Esophagus squamous epithelium (tissue), 5 donors: ENCODE measurements at places on chromosomes 2 and 18.

DNA sequence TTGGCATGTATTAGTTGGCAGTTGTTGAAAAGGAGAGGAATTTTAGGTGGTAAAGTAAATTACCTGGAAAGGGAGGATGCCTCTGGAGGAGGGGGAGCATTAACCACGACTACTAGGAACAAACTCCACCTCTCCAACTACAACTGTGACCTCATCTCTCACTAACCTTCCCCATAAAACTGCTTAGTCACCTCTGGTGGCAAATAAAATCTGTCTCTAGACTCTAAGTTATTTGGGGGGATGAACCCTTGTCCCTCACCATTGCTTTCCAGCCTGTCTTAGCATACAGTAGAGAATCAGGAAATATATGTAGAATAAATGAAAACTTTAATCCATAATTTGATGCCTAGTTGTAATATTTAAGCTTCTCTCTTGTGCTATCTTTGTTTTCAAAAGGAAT, 27.6 kb upstream of the MYO1B start:
- no peaks in the 10 kb centered on the region for H3K36me3 ChIP-seq
- H3K4me1 ChIP-seq, result peaks cover 8% of the 10 kb centered on the region
- H3K27ac ChIP-seq, result no peak overlapping the region
- no peak overlapping the region for H3K4me3 ChIP-seq
- H3K27me3 ChIP-seq, result no peaks in the 10 kb centered on the region

DNA sequence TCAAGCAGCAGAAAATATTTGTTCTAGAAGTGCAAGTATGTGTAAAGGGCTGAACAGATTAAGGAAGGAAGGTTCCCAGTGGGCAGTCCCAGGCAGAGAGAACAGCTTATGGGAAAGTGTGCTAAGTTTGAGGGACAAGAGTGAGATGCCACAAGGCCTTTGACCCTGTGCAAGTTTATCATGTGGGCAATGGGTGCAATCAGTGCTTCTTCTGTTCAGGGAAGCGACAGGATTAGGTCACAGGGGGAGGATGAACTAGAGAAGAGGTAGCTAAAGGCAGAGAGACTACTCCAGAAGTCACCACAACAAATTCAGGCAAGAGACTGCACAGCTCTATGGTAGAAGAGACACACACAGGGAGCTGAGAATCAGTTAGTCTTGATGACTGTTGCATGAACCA, 44.3 kb downstream of the LPIN2 start:
- no peak overlapping the region for H3K27ac ChIP-seq
- H3K27me3 ChIP-seq, result no peaks in the 10 kb centered on the region
- DNase-seq, result no peak
- H3K4me3 ChIP-seq, result no peak overlapping the region

DNA sequence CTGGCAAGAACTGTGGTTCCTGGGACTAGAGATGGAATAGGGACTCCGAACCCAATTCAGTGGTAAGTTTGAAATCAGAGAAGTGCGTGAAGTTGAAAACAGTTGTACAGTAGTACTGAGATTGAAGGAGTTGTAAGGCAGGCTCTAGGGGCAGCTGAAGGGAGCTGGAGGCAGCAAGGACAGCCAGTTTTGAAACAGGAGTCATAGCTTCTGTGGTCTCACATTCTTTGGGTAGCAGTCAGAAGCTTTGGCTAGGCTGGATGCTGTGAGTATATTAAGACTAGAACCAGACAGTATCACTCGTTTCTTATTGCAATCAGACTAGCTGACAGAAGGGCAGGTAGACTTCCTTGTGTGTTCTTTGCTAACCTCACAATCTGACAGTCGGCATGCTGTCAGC, 64.5 kb upstream of the ADAM23 start:
- no peak for DNase-seq
- no peak overlapping the region for H3K27ac ChIP-seq
- H3K4me1 ChIP-seq, result no peaks in the 10 kb centered on the region
- no peaks in the 10 kb centered on the region for H3K27me3 ChIP-seq
- no peak overlapping the region for H3K4me3 ChIP-seq
- H3K36me3 ChIP-seq, result no peaks in the 10 kb centered on the region

DNA sequence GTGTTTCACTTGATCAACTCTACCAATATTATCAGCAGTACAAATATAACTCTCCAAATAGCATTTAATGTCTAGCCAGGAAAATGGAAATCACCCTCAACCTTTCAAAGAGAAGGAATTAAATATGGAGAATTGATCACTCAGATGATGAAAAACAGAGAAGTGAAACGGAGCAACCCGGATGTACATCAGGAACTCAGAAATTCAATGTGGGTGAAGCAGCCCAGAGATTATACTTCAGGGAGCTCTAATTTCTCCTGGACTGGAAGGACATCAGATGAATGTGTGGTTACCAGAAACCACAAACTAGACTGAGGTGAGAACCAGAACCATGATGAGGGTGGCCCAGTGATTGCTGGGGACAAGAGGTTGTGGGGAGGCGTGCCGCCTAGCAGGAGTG, 35.5 kb upstream of the COBLL1 start:
- no peaks in the 10 kb centered on the region for H3K36me3 ChIP-seq
- H3K27me3 ChIP-seq, result no peaks in the 10 kb centered on the region
- H3K4me1 ChIP-seq, result no peaks in the 10 kb centered on the region
- no peak overlapping the region for H3K4me3 ChIP-seq
- no peak for DNase-seq

DNA sequence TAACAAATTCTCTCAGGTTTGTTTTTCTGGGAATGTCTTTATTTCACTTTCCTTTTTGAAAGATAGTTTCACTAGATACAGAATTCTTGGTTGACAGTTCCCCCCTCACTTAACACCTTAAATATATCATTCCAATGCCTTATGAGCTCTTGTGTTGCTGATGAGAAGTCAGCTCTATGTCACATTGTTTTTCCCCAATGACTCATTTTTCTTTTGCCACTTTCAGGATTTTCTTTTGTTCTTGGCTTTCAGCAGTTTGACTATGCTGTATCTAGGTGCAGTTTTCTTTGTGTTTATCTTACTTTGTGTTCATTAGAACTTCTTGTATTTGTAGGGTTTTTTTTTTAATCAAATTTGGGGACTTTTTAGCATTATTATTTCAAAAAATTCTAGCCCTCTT, 5.6 kb upstream of the RALBP1 start:
- H3K4me3 ChIP-seq, result no peak overlapping the region
- peaks cover 6% of the 10 kb centered on the region for H3K4me1 ChIP-seq
- peak overlapping the region; percentile 15 for H3K27ac ChIP-seq
- H3K27me3 ChIP-seq, result no peaks in the 10 kb centered on the region
- no peak for DNase-seq

- no peaks in the 10 kb centered on the region for H3K4me1 ChIP-seq
- DNase-seq, result no peak
- H3K27me3 ChIP-seq, result no peaks in the 10 kb centered on the region
- H3K4me3 ChIP-seq, result no peak overlapping the region
- H3K36me3 ChIP-seq, result no peaks in the 10 kb centered on the region
These were observed 19.3 kb upstream of the CD28 start for GRCh38 chr2:203687165-203687564.

DNA sequence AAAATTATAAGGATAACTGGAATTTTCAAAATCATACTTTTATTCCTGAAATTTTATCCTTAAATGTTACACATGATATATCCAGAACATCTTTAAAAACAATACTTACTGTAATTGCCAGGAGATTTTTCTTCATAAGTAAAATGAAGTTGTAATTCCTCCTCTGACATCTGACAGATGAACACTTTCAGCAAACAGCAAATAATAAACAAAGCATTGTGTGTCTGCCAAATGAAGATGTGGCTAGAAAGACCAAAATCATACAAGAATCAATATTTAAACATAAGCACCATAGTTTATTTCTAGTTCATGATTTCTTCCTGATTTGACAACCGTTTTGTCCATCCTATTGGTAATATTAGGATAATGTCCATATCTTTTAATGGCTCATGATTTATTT, 82.0 kb downstream of the DYM start:
- no peak for DNase-seq
- H3K27ac ChIP-seq, result no peak overlapping the region
- no peaks in the 10 kb centered on the region for H3K36me3 ChIP-seq
- H3K4me1 ChIP-seq, result no peaks in the 10 kb centered on the region
- H3K27me3 ChIP-seq, result no peaks in the 10 kb centered on the region

GRCh38 chr18:9474108-9474982, 968 bp upstream of the RALBP1 start:
- peaks cover 13% of the 10 kb centered on the region for H3K4me1 ChIP-seq
- no peaks in the 10 kb centered on the region for H3K27me3 ChIP-seq

GRCh38 chr2:210112871-210113270, 58.3 kb downstream of the KANSL1L start:
- H3K27me3 ChIP-seq, result no peaks in the 10 kb centered on the region
- no peak overlapping the region for H3K4me3 ChIP-seq
- no peak for DNase-seq
- H3K27ac ChIP-seq, result no peak overlapping the region
- H3K36me3 ChIP-seq, result no peaks in the 10 kb centered on the region

DNA sequence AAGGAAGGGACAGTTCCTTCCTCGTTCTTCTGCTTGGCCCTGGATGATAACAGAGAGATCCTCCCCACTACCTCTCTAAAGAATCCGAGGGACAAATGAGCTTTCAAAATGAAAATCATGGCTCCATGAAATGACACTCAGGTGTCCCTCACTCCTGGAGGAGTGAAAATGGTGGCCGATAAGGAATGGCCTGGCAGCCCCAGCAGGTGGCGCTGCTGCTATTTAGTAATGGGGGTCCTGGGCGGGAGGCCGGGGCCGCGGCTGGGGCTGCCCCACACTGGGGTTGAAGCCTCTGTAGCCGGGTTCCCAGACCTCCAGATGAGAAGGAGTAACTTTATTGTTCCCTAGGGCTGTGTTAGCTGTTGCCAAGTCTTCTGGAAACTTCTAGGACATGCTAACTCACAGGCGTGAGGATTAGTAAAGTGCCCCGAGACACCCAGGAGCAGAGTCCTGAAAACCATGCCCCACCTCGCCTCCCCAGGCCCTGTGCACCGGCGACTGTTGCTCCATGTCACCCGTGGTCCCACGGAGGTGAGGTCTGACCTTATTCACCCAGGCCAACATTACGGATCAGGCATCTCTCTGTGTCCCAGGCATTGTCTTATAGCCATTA, 138.0 kb downstream of the CTIF start:
- H3K4me1 ChIP-seq, result peaks cover 20% of the 10 kb centered on the region
- H3K27ac ChIP-seq, result no peak overlapping the region
- H3K27me3 ChIP-seq, result no peaks in the 10 kb centered on the region
- no peaks in the 10 kb centered on the region for H3K36me3 ChIP-seq
- H3K4me3 ChIP-seq, result no peak overlapping the region

DNA sequence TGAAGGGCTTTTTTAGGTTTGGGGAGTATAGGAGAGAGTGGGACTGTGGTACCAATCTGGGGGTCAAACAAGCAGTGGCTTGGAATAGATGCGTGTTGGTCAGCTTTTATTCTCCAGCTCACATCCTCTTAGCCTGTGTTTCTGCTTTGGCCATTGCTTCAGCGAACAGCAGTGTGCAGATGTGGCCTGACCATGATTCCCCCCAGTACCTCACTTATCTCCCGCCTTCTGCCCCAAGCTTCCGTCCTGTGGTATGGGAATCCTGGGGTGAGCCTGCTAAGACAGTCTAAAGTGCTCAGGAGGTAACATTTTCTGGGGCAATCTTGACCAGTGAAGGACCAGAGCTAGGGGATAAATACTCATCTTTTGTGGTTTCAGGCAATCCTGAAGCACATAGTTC, 84.9 kb upstream of the TNP1 start:
- H3K27me3 ChIP-seq, result no peaks in the 10 kb centered on the region
- H3K4me1 ChIP-seq, result no peaks in the 10 kb centered on the region
- H3K36me3 ChIP-seq, result no peaks in the 10 kb centered on the region
- no peak for DNase-seq

DNA sequence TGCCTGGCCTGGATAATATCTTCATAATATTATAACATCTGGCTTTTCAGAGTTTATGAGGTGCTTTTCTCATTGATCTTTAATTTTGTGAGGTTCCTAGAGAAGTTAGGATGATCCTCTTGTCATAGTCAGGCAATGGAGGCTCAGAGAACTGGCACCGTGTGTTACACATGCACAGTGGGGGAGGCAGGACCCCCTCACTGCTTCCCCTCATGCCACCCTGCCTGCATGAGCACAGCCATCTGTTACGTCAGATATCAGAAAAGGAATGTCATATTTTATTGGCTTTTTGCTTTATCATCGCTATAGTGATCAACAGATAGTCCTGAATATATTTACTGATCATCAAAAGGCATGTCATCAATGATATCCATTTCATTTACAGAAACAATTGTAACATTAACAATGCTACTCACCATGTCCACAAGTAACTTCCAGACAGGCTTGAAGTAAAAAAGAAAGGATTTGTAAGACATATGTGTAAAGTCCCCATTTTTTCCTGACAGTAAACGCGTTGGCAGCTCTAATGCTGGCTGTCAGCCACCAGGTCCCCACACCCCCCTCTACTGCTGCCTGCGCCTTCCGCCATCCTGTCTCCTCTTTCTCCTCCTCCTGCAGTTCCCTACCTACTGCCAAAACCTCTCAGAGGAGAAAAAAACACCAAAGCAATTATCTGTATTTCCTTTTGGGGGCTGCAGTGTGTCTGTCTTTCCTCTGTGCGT, 18.8 kb downstream of the ENOSF1 start:
- no peaks in the 10 kb centered on the region for H3K27me3 ChIP-seq
- DNase-seq, result no peak
- H3K36me3 ChIP-seq, result peaks cover 7% of the 10 kb centered on the region
- H3K4me3 ChIP-seq, result no peak overlapping the region
- H3K27ac ChIP-seq, result no peak overlapping the region
- H3K4me1 ChIP-seq, result no peaks in the 10 kb centered on the region

DNA sequence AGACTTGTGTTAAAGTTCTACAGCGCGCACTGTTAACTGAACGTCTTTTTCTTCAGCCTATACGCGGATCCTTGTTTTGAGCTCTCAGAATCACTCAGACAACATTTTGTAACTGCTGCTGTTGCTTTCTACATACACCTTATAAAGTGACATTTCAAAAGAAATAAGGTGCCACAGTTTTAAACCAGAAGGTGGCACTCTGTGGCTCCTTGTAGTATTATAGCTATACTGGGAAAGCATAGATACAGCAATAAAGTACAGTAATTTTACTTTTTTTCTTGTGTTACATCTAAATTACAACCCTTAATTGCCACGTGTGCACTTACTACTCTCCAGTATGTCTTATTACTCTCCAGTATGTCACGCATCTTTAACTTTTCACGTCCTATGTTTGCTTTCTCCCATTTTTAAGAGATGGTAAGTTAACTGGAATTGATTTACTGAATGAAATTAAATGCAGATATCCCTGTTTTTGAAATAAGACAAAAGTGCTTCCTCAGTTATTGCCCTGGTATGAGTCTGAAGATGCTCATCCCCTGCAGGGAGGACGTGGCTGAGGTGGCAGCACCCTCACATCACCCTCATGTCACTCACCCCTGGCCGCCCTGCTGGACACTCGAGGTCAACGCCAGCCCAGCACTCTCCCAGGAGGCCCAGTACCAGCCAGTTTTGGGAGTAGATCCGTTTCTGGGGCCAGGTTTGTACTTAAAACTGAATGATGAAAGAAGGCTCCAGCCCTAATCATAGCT, 37.8 kb downstream of the GORASP2 start:
- no peak overlapping the region for H3K4me3 ChIP-seq
- no peak overlapping the region for H3K27ac ChIP-seq
- no peaks in the 10 kb centered on the region for H3K4me1 ChIP-seq
- H3K36me3 ChIP-seq, result peaks cover 22% of the 10 kb centered on the region
